CD4-positive, alpha-beta T cell treated with Interferon gamma for 1 hour (primary cell): ENCODE measurements at places on chromosomes 11 and 22.

DNA sequence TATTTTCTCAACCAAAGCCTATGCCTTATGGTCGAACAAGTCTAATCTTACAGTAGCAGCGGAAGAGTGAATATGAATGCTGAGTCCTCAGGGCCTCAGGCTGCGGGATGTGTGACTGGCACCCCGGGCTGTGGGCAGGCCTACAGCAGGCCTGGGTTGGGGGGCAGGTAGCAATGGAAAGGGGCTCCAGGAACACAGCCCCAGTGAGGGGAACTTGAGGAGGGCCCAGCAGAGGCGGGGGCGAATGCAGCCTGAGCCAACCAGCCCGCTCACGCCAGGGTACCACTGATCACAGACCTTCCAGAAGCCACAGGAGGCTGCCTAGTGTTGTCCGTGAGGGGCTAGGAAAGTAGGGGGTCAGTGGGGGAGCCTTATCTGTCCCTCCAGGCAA, 11.3 kb upstream of the CD5 start:
- DNase-seq = no peak

GRCh38 chr22:19805821-19806212, 45.2 kb downstream of the TBX1 start:
- no peak for DNase-seq

DNA sequence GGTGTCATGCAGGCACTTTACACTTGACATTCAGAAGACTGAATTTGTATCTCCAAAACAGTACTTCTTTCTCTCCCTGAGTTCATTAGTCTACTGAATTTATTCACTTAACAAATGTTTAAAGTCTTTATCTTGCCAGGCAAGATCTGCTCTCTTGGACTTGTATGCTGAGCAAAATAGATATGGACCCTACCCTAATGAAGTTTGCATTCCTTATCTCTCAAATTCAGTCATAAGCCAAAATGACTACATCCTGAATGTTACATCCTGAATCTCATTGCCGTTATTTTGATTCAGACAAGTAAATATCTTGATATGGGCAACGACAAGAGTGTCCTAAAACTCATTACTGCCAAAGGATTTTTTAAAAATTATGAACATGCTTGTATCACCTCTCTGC, 29.7 kb downstream of the FAR1 start:
- DNase-seq = no peak

GRCh38 chr11:70111269-70112016, 33.3 kb downstream of the ANO1 start:
- no peak for DNase-seq

- no peak for DNase-seq
Observed at GRCh38 chr22:46389081-46389480, 53.6 kb downstream of the TRMU start.

DNA sequence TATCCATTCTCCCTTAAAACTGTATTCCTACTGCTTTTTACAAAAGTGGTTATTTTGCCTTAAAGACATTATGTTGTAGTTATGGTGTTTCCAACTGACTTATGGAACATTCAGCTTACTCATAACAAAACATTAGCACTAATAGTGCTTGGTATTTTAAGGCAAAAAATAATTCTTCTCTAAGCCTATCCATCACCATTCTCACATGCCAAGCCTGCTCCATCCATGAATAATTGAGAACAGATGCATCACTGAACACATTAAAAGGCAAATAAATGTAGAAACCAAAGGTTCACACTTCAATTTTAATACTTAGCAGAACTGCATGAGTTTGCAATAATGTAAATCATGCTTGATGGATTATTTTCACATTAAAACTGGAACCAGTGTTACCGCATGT, 42.3 kb upstream of the DDI1 start:
- DNase-seq = no peak

DNA sequence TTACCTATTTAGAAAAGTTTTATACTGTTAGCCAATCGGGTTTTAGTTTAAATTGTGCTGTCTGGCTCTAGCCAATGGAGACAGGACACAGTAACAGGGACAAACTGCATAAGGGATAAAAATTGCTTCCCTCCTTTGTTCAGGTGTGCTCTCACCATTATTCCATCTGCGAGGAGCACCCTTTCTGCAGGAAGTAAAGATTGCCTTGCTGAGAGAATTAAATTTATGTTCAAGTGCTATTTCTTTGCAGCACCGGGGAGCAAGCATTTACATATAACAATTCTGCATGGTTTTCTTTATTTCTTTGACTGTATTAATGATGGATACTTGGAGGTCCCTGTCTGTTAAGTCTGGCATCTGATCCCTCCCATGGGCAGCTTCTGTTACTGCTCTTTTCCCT, 80.5 kb downstream of the BRD1 start:
- DNase-seq = no peak

DNA sequence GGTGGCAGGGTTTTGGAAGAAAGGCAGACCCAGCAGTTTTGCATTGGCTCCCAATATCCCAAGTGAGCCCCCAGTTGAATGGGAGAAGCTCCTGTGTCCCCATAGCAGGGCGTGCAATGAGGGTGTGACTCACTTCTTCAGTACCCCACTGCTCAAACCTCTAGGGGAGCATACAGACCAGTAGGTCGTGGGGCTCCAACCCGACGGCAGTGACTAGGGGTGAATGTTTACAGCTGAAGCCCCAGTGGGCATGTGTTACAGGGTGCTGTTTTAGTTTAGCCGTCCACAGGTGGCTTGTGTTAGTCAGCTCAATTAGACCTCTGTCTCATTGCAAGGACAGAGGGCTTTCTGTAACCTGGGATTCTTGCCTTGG, 564.5 kb upstream of the CNTN5 start:
- DNase-seq = no peak

GRCh38 chr11:30917859-30918478, 331.8 kb upstream of the MPPED2 start:
- DNase-seq = no peak

- no peak for DNase-seq
Observed at GRCh38 chr11:65912845-65913244, 6.0 kb downstream of the C11orf68 start.

DNA sequence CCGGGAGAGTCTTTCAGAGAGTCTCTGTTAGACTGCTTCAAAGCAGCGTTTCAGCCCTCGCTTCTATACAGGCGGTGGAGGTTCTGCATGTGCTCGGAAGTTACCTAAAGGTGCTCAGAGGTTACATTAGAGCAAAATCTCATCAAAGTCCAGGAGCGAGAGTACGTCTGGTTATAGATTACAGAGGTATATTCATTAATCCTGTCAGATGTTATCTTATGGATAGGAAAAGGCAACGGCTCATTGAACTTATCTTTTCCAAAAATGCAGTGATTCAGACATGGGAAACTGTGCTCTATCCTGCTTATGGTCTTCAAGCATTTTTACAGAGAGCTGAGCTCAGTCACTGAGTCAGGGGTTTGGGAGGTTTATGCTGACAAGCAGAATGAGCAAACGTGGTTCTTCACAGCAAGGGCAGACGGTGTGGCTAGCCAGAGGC, 9.1 kb upstream of the ZBED5 start:
- DNase-seq = no peak
